ENCODE measurements at places on chromosomes 12 and 14.

DNA sequence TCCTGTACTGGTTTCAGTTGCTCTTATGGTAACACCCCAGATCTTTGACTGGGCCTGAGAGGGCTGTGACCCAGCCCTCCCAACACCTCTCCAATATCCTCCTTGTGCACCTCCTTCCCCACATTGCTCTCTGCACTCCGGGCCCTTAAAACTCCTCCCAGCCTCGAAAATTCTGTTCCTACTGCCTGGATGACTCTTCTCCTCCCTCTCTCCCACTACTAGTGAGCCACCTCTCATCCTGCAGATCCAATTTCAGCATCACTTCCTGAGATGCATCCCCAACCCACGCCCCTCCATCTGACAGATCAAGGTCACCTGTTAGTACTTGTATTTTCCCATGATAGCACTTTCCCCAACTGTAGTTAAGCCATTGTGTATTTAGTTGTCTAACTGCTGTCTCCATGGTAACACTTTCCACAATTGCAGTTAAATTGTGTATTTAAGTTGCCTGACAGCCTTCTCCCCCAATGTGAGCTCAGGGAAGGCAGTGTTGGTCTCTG lies 11.5 kb upstream of the NT5DC3 start:
- DNase-seq, result no peak
- no peak overlapping the region for H3K4me3 ChIP-seq
- no peaks in the 10 kb centered on the region for H3K27me3 ChIP-seq
- no peaks in the 10 kb centered on the region for H3K36me3 ChIP-seq

GRCh38 chr12:3431686-3432085 lies 59.3 kb upstream of the PRMT8 start:
- no peaks in the 10 kb centered on the region for H3K4me1 ChIP-seq
- H3K27me3 ChIP-seq, result no peaks in the 10 kb centered on the region
- H3K4me3 ChIP-seq, result no peak overlapping the region
- no peak for DNase-seq

GRCh38 chr12:93419388-93420034 lies 22.2 kb downstream of the UBE2N start:
- H3K27me3 ChIP-seq, result no peaks in the 10 kb centered on the region
- no peaks in the 10 kb centered on the region for H3K36me3 ChIP-seq
- H3K27ac ChIP-seq, result no peak overlapping the region
- H3K4me1 ChIP-seq, result peaks cover 4% of the 10 kb centered on the region
- no peak for DNase-seq

DNA sequence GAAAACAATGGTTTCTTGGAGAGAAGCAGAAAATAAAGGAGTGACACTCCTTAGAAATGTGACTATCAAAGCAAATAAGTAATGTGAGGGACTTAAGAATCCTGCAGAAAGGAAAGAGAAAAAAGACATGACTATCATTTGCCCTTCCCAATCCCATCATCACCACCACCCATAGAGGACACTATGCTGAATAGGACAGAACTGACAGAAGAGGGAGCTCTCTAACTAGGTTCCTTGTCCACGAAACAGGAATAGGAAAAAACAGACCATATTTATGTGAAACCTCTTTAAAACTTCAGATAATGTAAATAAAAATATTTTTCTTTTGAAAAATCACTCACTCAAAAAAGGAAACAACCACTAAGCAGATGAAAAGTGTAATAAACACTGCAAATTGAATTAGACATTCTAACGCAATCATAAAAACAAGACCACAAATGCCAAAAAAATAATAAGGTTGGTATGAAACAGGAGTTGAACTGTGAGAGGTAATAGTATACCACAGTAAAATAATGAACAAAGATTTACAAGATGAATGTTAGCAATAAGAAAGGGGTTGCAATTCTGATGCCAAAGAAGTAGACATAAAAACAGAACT lies 24.1 kb downstream of the KLRD1 start:
- H3K27ac ChIP-seq, result no peak overlapping the region
- no peaks in the 10 kb centered on the region for H3K27me3 ChIP-seq
- H3K4me1 ChIP-seq, result no peaks in the 10 kb centered on the region
- no peak overlapping the region for H3K4me3 ChIP-seq
- peak; percentile 65 for DNase-seq
